ENCODE measurements at places on chromosomes 3 and 15.

DNA sequence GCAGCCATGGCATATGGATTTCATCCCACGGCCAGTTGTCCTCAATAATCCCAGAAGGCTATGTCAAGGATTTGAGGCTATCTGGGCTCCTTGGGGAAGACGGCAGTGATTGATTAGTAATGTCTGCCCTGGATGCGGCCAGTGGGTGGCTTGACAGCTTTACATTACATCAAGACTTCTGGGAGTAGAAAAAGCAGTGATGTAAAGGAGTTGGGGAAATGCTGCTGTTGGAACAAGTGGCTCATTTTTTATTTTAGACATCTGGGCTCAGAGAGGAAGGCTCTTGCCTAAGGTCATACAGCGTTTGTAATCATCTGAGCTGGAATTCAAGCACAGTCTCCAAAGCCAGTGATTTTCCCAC is 94.1 kb downstream of the FLNB start:
- no peak for DNase-seq

DNA sequence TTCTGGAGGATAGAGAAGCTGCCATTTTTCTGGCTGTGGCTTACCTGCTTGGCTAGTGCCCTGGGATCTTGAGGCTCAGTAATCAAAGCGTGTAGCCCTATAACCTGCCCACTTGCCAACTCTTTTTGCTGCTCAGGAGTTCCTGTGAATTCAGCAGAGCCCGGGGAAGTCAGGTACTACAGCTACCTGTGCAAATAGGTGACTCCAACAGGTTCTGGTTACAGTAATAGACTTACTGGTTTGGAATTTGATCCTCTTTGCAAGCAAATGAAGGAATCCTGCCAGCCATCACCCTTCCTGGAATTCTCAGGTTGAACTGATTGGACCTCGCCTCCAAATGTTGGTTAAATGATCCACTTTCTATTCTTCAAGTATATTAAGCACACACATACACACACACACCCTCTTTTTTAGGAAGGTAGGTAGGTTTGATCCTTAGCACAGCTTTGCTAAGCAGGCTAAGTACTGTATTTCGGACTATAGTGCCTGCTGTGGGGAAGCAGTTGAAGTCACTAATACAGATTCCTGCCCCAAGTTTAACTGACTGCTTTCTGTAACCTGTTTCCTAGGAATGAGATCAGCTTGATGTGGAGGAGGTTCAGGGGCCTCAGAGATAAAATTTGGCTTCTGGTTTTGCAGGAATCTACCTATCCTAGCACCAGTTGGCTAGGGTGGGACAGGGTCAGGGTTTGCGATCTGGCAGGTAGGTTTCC is 2.3 kb downstream of the PPCDC start:
- DNase-seq = no peak

- DNase-seq = no peak
Measured at GRCh38 chr3:99549957-99550603, 88.3 kb upstream of the COL8A1 start.

DNA sequence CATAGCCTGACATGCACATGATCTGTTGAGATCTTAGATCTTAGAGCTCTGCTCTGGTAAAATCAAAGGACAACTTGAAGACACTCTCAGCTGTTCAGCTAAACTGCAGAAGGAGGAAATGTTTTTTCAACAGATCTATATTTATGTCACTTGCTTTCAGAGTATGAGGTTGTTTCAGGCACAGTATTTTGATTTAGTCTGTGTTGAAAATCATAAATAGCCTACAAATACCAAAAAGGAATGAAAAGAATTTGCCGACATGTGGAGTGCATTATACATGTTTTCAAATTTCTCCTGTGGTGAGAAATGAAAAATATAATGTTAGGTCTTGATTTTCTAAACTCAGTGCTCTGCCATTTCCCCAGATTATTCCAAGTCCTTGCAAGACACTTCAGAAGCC is 1118.4 kb downstream of the TBL1XR1 start:
- DNase-seq = no peak

DNA sequence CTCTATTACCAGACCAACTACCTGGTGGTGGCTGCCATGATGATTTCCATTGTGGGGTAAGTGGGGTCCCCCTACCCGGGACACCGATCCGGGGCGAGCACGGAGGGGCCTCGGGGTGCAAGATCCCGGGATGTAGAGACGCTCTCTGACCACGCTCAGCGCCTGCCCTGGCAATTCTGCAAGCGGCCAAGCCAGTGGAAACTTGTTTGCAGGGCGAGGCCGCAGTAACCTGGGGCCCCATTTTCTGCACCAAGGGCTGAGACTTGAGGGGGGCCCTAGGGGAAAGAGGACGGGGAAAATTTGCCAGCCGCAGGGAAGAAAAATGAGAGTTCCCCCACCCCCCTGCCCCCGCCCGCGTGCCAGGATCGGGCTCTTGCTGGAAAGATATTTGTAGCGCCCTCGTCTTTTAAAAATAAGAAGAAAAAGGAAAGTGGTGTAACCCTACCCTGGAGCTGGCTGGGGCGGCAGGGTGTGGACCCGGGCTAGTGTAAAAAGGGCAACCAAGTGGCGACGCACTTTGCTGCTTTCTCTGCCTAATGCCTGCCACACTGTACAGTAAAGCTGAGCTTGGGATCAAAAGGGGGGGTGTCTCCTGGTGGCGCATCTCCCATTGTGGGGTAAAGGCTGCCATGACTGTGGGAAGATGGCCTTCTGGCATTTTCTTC is 563 bp downstream of the ARL6IP5 start:
- peak; percentile 38 for DNase-seq

GRCh38 chr3:161879470-161879869 is 382.9 kb downstream of the OTOL1 start:
- no peak for DNase-seq

- no peak for DNase-seq
Measured at GRCh38 chr15:41564286-41564959, 5.4 kb downstream of the TYRO3 start.

DNA sequence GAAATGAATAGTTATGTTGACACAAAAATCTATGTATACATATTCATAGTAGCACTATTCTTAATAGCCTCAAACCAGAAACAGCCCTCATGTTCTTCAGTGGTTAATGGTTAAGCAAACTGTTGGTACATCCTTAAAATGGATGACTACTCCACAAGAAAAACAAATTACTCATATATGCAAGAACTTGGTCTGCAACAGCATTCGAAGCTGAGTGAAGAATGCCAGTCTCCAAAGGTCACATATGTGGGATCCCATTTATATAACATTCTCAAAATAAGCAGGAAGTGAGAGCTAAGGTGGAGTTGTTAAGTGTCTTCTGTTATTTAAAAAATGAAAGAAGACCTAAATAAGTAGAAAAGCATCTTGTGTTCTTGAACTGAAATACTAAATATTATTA is 365.7 kb downstream of the GABRG3 start:
- no peak for DNase-seq

DNA sequence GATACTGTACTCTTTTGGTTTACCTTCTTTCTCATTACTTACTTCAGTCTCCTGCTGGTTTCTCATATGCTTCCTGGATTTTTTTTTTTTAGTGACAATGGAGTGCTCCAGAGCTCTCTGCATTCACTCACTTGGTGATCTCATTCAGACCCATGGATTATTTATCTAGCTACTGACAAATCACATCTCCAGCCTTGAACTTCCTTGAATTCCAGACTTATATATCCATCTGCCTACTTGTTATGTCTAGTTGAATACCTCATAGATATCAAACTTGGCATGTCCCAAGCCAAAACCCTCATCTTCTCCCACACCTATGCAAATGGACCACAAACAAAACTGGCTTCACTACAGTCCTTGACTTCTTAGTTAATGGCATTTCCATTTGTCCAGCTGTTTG is 234.7 kb upstream of the ZPLD1 start:
- no peak for DNase-seq

GRCh38 chr15:57235186-57235585 is 141.1 kb upstream of the CGNL1 start:
- no peak for DNase-seq

DNA sequence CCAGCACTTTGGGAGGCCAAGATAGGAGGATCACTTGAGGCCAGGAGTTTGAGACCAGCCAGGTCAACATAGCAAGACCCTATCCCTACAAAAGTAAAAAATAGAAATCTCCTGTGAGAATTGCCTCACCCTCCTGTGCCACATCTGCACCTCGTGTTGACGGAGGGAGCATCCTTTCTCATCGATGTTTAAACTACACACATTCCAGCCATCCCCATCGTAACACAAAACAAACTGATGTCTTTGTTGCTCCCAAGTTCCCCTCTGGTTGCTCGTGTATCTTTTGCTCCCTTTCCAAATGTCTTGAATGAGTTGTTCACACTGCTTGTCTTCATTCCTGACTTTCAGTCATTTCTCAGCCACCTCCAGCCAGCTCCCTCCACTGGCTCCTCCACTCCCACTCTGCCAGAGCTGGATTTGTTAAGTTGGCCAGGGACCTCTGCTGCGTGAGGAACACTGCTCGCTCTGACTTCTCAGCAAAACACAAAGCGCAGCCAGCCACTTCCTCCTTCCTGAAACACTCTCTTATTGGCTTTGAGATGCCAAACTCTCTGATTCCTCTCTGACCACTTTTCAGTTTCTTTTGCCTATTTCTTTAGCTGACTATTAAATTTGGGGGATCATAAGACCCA is 53.6 kb upstream of the ATP13A3 start:
- DNase-seq = no peak

GRCh38 chr3:8970971-8971589 is 7.8 kb upstream of the RAD18 start:
- DNase-seq = peak; percentile 73

- no peak for DNase-seq
Measured at GRCh38 chr15:43896543-43896942, 69.7 kb downstream of the WDR76 start.

GRCh38 chr3:27310688-27311087 is 58.5 kb downstream of the NEK10 start:
- DNase-seq = no peak

GRCh38 chr3:78670094-78670493 is 1097.7 kb downstream of the ROBO1 start:
- no peak for DNase-seq

- DNase-seq = no peak
Measured at GRCh38 chr15:30990036-30990435, 1.4 kb downstream of the MTMR10 start.

DNA sequence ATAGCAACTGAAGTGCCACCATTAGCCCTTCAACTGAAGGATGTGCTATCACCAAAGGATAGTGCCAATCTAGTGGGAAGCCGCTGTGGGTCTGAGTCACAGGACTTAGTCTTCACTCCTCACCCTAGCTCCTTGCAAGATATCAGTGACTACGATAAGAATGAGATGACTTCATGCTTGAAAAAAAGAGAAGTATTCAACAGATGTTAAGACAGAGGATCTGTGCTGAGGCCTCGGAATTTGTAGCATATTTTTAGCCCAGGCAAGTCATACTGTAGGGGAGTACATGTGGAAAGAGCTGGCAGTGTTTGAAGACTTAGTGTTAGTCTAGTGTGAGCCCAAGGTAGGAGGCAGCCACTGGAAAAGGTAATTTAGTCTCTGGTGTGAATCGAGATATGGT is 270.7 kb upstream of the LRTM1 start:
- DNase-seq = no peak

- no peak for DNase-seq
Measured at GRCh38 chr3:126350502-126351085, 6.6 kb downstream of the KLF15 start.

DNA sequence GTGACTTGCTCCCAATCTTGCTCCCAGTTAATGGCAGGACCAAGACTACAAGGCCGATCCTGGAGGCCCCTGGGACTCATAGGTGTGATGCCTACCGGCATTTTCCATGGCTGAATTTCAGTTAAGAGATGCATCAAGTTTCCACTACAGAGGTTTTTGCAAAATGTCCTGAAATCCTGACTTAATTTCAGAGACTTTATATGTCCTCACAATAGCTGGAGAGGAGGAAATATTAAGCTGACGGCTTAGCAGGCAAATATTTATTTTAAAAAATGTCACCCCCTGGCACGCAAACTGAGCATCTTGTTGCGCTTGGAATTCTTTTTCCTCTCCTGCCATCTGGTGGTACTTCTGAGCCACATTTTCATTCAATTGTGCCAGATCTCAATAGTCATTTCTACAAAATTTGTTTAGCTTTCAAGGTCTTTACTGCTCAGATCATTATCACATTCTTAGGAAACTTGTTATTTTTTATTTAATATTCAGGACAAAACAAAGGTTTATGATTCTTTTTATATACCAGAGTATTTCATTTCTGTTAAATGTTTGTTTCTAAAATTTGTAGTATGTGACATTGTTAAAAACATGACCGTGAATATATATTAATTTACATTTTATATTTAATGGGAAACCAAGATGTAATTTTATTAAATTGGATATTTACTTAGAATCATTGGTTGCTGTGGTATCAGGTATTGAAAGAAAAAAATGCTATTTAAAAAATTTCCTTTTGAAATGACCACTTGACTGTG is 189.2 kb upstream of the THRB start:
- DNase-seq = no peak

DNA sequence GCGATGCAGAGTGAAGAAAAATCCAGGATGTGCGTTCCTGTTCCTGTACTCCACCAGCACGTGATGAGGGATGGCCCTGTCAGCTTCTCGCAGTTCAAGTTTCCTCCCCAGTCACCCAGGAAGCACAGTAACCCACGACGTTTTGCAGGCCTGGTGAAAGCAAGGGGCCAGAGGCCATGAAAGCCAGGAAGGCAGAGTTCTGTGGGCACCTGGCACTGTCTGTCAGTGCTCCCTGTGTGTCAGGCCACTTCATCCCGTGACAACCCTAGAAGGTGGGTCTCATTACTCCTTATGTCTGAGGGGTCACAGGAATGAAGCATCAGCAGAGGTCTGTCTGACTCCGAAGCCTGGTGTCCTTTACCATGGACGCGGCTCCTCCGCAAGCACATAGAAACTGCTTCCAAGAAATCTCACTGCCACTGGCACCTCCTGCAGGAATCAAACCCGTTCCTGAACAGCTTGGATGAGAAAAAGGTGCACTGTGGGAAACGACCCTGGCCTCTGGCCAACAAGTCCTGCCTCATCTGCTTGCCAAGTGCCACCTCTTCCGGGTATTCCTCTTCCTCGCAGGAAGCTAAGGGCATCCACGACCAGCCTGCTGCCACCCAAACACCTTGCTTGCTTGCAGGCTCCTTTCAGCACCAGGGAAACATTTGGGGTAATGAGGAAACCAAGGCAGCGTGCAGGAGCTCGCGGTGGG is 14.6 kb downstream of the RAB43 start:
- DNase-seq = no peak

DNA sequence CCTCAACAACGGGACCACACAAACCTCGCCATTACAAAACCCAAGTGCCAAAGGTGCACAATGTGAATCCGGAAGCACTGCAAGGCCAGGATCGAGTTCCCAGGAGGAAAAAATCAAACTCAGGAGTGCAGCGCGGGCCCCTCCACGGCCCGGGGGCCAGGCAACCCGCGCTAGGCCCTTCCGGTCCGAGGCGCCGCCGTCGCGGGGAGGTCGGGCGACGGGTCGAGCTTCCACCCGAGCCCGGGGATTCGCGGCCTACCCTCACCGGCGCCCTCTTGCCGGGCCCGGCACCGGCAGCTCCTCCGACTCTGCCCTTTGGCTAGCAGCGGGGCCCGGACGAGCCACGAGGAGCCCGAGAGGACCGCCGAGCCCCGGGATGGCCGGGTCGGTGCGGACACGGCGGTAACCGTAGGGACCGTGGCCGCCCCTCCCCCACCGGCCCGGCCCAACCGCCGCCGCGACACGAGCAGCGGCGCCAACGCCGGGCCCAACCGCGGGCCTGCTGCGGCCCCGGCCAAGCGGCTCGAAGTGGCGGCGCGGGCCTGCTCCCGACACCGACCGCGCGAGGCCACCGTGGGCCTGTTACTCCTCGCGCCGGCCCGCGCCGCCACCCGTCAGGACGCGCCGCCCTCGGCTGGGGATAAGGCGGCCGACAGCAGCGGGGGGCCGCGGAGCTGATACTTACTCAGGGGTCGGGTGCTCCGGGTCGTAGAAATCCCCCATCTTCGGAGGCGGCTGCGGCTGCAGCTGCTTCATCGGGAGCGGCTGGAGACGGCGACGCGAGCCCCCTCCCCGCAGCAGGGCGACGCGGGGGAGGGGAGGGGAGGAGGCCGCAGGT is 525 bp downstream of the SETD2 start:
- peak; percentile 61 for DNase-seq
